ENCODE measurements at places on chromosomes 13 and 19.

DNA sequence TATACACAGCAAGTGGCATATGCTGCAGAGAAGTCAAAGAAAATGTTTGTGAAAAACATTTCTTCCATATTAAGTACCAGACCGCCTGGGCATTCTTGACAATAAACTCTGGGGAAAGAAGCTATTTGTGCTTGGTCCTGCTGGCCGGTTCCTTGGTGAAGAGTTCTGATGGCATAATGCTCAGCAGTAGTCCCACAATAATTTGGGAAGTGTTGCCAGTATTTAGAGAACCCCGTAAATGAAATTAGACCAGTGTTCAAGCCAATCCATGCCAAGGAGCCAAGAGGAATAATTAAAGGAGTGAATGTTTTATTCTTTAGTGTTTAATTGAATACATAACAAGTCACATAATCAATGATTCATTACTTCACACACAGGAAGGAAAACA lies 6.3 kb downstream of the KCTD12 start:
- DNase-seq = no peak

DNA sequence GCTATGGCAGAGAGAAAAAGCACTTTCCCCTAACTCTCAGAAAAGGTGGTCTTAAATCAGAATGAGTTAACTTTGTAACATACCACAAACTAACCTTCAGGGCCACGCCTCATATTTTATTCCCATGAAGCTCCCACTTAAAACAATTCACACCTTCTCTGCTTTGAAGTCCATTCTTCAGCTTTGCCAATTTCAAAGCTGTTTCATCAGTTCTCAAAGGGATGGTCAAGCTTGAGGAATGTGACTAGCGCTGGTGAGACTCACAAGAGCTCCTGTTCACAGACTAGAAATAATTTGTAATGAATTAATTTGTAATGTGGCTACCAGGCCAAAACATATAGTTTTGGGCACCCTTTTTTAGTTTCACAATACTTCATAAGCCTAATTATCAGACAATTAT lies 68.2 kb downstream of the STK24 start:
- no peak for DNase-seq

DNA sequence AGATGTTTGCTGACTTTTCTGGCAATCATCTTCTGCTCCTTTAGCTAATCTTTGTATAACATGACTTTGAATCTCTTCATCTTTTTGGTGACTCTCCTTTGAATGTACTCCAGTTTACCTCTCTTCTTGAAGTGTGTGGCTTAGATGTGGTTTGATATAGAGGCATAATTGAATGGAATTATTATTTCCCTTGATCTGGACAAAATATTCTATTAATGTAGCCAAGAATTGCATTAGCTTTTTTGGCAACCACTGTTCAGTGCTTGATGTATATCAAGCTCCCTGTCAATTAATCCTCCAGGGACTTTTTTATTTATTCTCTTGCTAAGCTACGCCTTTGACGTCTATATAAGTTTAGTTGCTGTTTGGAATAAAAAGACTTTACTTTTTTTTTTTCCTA lies 490.8 kb downstream of the PCDH20 start:
- DNase-seq = no peak

GRCh38 chr19:35518313-35518712 lies 4.9 kb upstream of the DMKN start:
- DNase-seq = no peak

GRCh38 chr19:41646589-41647204 lies 19.8 kb upstream of the CEACAM4 start:
- no peak for DNase-seq

GRCh38 chr19:1912760-1913505 lies 7.7 kb downstream of the ADAT3 start:
- no peak for DNase-seq

GRCh38 chr13:73664851-73665250 lies 469.4 kb downstream of the KLF12 start:
- DNase-seq = no peak

- DNase-seq = no peak
Observed at GRCh38 chr13:45847554-45848224, 3.9 kb downstream of the SIAH3 start.

GRCh38 chr13:94708031-94708859 lies 4.1 kb downstream of the SOX21 start:
- no peak for DNase-seq

DNA sequence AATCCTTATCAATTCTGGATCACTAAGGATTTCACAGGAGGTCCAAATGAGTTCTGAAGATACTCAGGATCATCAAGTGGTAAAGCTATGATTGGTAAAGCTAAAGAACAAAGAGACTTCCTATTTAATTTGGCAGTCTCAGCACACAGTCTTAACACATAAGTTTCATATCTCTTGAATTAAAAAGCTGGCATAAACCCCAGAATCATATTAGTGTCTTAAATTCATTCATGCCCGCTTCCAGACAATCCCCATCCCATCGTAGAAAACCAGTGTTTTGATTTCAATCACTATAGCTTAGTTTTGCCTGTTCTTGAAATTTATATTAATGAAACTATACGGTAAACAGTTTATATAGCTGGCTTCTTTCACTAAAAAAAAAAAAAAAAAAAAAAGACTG lies 278.7 kb downstream of the DIAPH3 start:
- DNase-seq = no peak

- DNase-seq = no peak
Observed at GRCh38 chr19:33780251-33780650, 16.4 kb upstream of the KCTD15 start.

- DNase-seq = no peak
Observed at GRCh38 chr19:13507053-13507611, 853 bp upstream of the CACNA1A start.

DNA sequence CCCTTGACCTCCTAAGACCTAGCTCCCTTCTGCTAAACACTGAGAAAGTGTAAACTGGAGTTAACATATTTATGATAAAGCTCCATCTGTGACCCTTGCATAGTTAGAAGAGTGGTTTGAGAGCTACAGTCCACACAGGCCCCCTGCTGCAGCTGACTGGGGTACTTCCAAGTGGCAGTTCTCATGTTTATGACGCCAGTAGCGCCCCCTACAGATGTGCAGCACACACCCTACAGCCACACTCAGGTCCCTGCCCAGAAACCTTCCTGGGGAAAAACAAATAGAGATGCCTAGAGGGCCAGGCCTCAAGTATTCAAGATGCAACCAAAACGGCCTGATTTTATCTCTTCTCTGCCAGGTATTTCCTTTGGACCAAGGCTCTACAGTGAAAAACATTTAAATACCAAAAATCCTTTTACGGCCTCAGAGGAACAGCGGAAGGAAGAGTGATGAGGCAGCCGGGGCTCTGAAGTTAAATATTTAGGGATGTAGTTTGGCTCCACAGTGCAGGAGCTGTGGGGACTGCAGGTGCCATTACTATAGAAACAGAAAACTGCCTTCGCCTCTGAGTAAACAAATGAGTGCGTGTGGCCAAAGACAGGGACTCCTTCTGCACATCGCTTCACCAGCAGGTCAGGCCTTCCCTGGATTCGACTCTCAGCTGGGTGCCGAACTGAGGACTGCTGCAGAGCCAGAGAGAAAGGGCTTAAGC lies 553.1 kb downstream of the EFNB2 start:
- no peak for DNase-seq

- no peak for DNase-seq
Observed at GRCh38 chr13:112867301-112867711, 101.7 kb upstream of the MCF2L start.

GRCh38 chr19:29810504-29810871 lies 1.3 kb upstream of the CCNE1 start:
- DNase-seq = no peak

GRCh38 chr19:33812388-33813330 lies 16.0 kb downstream of the KCTD15 start:
- DNase-seq = no peak

GRCh38 chr19:12773571-12773970 lies 1.8 kb downstream of the HOOK2 start:
- no peak for DNase-seq

- DNase-seq = no peak
Observed at GRCh38 chr19:55346725-55347441, 7.2 kb downstream of the KMT5C start.

DNA sequence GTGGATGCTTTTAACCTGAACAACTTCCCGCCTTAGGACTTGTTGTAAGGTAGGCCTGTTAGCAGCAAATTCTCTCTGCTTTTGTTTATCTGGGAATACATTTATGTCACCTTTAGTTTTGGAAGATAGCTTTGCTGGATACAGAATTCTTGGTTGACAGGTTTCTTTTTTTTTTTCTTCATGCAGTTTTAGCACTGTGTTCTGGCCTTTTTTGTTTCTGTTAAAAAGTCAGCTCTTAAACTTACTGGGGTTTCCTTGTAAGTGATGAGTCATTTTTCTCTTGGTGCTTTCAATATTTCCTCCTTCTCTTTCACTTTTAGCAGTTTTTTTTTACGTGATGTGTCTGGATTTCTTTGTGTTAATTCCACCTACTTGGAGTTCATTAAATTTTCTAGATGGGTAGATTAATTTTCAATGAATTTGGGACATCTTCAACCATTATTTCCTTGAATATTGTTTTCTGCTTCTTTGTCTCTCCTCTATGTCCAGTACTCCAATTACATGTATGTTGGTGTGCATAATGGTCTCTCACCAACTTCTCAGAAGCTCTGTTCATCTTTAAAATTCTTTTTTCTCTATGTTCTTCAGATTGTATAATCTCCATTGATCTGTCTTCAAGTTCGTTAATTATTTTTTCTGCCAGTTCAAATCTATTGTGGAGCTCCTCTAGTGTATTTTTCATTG lies 188.2 kb upstream of the ZNF536 start:
- DNase-seq = no peak

GRCh38 chr19:17873786-17874757 lies 2.3 kb downstream of the SLC5A5 start:
- DNase-seq = no peak

GRCh38 chr19:737591-738093 lies 13.3 kb upstream of the MISP start:
- no peak for DNase-seq

DNA sequence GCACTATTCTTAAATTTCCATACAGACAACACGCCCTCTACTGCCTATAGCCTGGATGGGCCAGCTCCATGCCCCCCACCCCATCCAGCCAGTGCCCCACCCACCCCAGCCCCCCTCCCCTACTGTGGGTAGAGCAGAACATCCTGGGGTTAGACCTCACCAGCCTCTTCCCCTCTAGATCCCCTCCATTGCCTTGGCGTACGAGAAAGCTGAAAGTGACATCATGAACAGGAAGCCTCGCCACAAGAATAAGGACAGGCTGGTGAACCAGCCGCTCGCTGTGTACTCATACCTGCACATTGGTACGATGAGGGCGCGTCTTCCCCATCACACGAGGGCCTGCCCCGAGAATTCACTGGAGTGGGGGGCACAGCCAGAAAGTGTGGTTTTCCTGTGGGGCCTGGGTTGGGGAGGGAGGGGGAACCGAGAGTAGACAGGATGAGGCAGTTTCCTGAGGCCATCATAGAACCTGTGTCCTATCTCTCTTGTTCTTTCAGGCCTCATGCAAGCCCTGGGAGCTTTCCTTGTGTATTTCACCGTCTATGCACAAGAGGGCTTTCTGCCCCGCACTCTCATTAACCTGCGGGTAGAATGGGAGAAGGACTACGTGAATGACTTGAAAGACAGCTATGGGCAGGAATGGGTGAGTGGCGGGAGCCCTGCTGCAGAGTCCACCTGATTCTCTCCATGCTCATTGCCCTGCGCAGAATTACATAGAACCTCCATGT lies 29.1 kb downstream of the ATP12A start:
- no peak for DNase-seq

DNA sequence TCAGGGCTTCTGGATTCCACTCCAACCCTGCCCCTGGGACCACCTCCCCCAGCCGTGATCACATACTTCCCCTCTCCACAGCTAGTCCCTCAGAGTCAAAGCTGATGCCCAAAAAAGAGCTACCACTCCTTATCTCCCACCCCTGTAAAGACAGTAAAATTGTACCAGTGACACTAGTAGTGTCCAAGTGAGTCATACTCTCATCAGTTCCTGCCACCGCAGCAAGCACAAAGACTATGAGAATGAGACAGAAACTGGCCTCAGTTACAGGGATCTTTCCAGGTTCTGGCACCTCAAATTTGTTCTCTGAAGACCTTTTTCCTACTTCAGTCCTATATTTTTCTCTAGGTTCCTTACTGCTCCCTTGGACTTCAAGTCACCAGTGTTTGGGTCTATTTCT lies 144.2 kb downstream of the SPRY2 start:
- DNase-seq = no peak

- DNase-seq = no peak
Observed at GRCh38 chr13:73939071-73939380, 195.2 kb downstream of the KLF12 start.

GRCh38 chr19:51469629-51470028 lies 8.7 kb upstream of the CEACAM18 start:
- no peak for DNase-seq

DNA sequence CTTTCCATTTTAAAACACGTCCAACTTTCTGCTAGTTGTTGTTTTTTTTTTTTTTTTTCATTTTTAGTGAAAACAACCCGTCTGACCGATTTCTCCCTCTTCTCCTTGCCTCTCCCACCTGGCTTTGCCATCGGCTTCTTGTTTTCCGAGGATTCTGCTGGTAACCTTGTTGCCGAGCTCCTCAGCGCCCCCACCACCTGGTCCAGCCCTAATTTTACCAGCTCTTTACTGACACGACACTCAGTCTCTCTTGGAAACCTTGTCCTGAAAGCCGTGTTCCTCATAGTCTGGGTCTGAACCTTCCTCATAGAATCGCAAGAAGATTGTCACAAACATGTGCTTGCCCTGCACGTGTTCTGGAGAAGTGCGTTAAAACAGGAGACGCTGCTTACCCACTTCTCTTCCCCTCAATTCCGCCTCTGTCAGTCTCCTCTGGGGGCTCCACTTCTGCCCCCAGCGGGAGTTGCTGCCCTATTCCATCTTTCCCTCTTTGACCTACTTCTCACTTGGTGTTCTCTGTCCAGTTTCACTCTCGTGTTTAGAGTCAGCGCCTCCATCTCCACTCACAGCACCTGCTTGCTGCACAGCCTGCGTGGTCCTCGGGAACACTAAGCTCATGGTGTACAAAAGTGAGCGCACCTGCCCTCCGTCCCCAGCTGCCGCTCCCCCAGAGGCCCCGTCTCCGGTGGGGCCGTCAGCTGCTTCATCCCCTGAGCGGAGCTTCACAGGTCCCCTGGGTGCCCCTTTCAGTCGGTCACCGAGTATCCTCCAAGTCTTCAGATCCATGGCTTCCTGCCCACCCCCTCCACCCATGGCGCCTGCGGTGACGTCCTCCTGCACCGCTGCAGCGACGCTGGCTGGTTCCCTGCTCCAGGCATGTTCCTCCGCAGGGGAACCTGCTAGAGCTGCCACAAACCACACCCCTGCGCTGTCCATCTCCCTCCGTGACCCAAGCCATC lies 65.1 kb downstream of the TM9SF2 start:
- no peak for DNase-seq

GRCh38 chr19:33580026-33580644 lies 41.6 kb upstream of the CHST8 start:
- no peak for DNase-seq

- DNase-seq = no peak
Observed at GRCh38 chr13:107834717-107835116, 380.6 kb downstream of the LIG4 start.

DNA sequence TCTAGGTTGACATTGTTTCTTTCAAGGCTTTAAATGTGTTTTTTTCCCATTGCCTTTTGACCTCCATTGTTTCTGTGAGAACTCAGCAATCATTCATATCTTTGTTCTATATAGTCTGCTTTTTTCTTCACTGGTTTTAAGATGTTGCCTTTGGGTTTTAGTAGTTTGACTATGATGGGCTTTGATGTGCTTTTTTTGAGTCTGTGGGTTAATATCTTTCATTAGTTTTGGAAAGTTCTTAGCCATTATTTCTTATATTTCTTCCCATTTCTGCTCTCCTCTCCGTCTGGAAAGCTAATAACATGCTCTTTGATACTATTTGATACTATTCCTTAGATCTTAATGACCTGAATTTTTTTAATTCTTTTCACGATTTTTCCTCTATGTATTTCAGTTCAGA lies 32.7 kb downstream of the CCDC8 start:
- no peak for DNase-seq
